Activated CD4-positive, alpha-beta T cell treated with anti-CD3 and anti-CD28 coated beads, Interleukin-2, amount 10 ng/mL, durations not matched to agents 7 days and 5 days (primary cell): ENCODE measurements at places on chromosomes 3 and 15.

DNA sequence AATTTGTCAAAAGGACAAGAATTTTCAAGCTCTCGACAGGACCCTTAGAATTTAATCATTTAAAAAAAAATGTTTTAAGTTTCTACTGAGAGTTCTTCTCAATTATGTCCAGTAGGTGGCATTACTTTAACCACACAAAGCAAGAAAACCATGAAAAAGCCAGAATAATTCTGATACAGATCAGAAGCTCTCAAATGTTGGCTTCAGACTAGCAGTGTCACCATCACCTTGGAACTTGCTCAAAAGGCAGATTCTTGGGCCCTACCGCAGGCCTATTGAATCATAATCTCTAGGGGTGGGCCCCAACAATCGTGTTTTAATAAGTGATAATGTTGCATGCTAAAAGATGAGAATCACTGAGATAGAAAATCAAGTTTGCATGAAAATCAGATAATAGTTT, 99.5 kb upstream of the KCNMB2 start:
- DNase-seq = no peak

- DNase-seq = no peak
These were observed 105.3 kb upstream of the UBE3A start for GRCh38 chr15:25544076-25544475.

- DNase-seq = no peak
These were observed 199.3 kb upstream of the TBC1D5 start for GRCh38 chr3:17941766-17942165.

DNA sequence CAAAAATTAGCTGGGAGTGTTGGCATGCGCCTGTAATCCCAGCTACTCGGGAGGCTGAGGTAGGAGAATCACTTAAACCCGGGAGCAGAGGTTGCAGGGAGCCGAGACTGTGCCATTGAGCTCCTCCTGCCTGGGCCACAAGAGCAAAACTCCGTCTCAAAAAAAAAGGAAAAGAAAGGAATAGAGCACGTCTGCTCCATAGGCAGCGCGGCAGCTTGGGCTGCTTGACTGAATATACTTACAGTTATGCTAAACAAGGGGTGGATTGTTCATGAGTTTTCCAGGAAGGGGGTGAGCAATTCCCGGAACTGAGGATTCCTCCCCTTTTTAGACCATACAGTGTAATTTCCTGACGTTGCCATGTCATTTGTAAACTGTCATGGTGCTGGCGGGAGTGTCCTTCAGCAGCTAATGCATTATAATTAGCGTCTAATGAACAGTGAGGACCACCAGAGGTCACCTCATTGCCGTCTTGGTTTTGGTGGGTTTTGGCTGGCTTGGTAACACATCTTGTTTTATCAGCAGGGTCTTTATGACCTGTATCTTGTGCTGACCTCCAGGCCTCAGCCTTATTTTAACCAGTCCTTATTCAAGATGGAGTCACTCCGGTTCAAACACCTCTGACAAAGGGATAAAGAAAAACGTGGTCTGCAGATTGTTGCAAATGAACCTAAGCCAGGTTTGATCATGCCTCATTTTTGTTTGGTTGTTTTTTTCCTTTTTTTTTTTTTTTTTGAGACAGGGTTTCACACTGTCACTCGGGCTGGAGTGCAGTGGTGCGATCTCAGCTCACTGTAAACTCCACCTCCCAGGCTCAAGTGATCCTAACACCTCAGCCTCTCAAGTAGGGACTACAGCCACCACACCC, 24.9 kb upstream of the SENP5 start:
- no peak for DNase-seq

- DNase-seq = no peak
These were observed 54.3 kb upstream of the CCR4 start for GRCh38 chr3:32897001-32897601.

DNA sequence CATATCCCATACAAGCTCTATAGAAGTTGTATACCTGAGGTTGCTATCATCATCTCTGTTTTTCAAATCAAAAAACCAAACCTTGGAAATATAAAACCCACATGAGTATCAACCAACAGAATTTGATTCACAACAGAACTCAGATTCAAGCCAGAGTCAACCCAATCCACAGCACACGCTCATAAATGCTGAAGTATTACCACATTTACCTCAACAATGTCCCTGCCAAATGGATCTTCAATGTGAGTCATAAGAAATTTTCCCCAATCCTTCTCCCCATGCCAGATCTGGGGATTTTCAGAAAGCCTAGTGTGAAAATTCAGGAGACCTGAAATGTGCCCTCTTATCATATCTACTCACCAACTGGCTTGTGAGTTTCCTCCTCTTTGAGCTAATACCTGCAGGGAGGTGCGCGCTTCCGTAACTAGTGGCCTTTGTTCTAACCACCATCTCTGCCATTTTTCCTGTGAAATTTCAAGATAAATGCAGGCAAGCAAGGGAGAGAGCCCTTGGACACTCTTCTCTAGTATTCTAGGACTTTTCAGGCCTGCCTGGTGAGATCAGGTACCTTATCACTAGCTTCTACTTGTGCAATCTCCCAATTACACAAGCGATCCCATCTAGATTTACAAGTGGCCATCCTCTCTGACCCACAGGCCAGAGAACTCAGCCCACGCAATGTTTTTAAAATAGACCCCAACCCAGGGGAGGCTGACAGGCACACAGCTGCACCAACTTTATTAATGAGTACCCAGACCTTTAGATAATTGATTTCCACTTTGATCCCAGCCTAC, 1076.9 kb upstream of the CFAP20DC start:
- DNase-seq = no peak

DNA sequence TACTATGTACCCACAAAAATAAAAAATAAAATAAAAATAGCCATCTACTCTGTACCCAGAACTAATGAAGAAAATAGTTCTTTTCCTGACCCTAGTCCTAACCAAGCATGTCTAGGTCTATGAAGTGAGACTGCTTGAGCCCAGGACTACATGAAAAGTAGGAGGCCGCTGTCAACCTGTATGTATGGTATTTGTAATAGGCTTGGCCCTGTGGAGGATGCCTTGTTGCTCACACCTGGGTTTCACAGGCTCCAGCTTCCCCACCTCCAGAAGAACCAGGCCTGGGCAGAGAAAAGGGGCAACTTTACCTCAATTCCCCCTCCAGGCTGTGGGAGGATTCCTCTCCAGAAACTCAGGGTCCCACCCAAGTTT, 6.8 kb upstream of the PKM start:
- no peak for DNase-seq

- no peak for DNase-seq
These were observed 615.8 kb upstream of the ZNF385D start for GRCh38 chr3:22366781-22367180.

DNA sequence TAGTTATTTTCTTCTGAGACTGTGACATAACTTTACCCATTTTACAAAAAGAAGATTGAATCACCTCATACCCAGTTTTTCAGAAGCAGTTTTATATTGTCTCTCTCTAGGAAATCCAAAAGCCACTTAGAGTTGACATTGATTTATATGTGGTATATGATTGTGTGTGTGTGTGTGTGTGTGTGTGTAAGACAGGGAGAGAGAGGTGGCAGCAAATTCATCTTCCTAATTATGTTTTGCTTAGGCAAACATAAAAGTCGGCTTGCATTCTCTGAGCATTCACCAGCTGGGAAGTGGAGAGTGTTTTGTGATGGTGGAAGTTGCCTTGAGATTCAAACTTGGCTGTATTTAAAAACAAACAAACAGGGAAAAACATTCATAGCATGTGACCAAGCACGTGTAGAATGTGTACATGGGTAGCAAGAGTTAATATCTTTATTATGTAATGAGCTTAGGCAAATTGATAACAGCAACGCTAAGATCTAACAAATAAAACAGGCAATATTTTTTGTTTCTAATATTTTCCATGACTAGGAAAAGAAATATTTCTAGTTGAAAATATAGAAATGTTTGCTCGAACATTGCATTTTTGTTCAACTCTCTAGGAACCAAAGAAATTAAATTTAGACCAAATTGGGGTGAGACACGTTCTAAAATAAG, 64.4 kb upstream of the IGF1R start:
- no peak for DNase-seq

- peak; percentile 37 for DNase-seq
These were observed 238.7 kb upstream of the P2RY1 start for GRCh38 chr3:152595975-152596821.

DNA sequence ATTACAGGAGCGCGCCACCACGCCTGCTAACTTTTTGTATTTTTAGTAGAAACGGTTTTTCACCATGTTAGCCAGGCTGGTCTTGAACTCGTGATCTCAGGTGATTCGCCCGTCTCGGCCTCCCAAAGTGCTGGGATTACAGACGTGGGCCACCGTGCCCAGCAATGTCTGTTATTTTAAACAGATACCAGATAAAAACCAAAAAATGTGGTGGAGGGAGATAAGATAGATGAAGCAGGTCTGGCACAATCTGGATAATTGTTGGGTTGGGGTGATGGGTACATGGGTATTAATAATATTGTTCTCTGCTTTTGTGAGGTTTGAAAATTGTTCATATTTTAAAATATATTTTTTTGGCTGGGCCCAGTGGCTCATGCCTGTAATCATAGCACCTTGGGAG, 4.7 kb downstream of the RNF111 start:
- no peak for DNase-seq

- DNase-seq = no peak
These were observed 152.6 kb downstream of the BBX start for GRCh38 chr3:107675233-107675900.
